ENCODE measurements at places on chromosomes 1 and 21.

DNA sequence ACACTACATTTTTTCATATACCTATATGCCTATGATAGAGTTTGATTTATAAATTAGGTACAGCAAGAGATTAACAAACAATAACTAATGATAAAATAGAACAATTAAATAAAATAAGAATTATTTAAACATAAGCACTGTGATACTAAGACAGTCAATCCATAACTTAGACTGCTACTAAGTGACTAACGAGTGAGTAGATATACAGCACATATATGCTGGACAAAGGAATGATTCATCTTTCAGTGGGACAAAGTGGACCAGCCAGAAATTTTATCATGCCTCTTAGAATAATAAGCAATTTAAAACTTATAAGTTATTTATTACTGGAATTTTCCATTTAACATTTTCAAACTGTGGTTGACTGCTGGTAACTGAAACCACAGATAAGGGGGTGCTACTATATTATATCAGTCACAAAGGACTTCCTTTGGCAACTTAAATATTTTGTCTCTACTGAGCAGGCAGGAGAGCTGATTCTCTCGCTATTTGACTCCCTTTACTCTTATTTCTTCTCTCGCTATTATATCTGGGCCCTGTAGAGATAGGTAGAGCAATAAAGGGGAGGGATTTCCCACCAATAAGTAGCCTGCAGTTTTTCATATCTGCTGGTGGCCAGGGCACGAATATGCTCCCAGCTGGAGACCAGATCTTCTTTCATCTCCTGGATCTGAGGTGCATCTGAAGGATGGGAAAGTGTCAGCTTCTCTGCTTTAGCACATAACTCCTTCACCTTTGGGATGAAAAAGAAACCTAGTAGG, 10.8 kb downstream of the SPTA1 start:
- no peak for DNase-seq

- no peak for DNase-seq
Measured at GRCh38 chr1:227305894-227306626, 12.2 kb downstream of the CDC42BPA start.

- peak; percentile 77 for DNase-seq
Measured at GRCh38 chr1:45687754-45688740, at the start of gene TMEM69. Gene TMEM69, plus strand, starts transcription at chr1:45688181. Its CDS starts 2,888 bp downstream, at chr1:45691069.

DNA sequence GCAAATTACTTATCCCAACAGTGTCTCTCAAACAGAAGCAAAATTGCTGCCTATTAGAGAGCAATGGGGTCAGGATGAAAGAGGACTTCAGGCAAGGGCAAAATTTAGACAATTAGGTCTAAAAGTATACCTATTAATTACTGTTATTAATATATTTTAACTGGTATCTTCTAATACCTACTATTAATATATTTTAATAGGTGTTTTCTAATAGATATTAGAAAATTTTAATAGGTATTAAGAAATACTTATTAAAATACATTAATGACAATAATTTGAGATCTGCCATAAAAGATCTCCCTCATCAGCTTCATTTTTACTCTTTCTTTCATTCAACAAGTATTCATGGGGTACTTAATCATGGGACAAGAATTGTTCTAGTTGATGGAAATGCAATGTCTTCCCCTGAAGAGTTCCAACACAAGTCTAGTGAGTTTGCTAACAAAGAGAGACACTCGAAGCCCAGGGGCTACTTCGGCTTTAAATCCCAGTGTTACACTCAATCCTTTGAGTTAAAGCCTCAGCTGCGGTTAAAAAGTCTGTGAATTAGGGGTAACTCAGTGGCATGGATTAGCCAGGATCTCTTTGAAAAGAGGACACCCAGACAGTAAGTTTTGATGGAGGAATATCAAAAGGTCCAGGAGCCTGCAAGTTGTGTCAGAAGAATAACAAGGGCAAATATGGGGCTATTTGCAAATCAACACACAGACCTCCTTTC, 44.1 kb downstream of the STYXL2 start:
- no peak for DNase-seq

GRCh38 chr1:203038217-203038741, 12.0 kb downstream of the PPFIA4 start:
- no peak for DNase-seq

DNA sequence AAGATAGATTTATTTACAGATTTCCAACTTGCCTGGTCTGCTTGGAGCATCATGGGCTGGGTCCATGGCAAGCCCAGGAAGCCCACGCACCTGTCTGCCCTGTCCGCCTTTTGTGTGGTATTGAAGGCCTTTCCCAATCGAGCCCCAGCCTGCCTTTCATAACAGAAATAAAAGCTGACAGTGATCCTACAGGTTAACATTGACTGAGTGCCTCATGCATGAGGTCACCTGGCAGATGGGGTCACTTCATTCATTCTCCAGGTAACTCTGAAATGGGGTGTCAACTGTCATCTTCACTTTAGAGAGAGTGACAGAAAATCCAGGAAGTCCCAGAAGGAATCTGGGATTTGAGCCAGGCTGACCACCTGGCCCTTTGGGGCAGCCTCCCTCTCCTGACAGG, 36.3 kb upstream of the CASZ1 start:
- DNase-seq, result no peak

DNA sequence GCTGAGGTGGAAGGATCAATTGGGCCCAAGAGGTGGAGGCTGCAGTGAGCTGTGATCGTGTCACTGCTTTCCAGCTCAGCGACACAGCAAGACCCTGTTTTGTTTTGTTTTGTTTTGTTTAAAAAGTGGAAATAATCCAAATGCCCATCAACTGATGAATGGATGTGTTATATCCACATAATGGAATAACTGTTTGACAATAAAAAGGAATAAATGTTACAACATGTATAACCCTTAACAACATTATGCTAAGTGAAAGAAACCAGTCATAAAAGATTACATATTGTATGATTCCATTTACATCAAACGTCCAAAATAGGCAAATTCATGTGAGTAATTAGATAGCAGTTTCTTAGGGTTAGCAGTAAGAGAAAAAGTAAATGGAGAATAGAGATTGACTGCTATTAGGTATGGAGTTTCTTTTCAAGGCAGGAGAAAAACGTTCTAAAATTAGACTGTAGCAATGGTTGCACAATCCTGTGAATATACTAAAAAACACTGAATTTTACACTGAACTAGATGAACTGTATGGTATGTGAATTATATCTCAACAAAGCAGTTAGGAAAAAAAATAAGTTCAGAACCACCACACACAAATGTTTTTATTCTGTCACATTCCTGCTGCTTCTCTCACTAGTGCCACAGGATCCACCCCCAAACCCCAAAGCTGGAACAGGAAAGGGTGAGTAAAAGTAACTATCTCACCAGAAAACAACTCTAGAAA, 15.7 kb downstream of the FOXJ3 start:
- DNase-seq, result no peak

DNA sequence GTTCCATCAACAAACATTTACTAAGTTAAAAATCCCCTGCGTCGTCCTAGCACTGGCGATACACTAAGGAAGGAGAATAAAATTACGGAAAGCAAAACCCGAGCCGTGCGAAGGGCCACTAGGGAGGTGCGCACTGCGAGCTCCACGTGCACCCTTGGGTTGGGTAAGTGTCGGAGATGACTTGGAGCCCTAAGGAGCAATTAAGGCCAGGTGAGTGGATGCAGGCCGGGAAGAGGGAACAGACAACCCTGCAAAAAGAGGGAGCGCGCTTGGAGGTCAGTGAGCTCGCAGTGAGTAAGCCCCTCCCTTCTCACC, 704 bp downstream of the WDR4 start:
- peak; percentile 59 for DNase-seq

DNA sequence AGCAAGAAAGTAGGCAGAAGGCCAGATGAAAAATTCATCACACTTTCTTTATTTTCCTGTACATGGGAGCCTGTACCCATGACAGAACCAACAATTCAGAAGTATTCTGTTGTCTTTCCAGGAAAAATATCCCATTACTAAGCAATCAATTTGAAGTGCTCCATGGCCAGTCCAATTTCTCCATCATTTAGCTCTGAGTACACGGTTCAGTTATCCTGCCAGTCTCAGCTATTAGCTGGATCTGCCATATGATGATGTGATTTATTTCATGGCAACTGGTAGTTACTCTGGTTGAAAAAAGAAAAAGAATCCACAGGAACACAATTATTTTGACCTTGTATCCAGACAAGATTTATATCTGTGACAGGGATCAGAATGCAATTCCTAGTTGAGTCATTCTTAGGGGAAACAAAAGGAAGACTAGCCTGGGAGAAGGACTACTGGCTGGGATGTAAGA, 70.6 kb upstream of the GORAB start:
- DNase-seq, result no peak

DNA sequence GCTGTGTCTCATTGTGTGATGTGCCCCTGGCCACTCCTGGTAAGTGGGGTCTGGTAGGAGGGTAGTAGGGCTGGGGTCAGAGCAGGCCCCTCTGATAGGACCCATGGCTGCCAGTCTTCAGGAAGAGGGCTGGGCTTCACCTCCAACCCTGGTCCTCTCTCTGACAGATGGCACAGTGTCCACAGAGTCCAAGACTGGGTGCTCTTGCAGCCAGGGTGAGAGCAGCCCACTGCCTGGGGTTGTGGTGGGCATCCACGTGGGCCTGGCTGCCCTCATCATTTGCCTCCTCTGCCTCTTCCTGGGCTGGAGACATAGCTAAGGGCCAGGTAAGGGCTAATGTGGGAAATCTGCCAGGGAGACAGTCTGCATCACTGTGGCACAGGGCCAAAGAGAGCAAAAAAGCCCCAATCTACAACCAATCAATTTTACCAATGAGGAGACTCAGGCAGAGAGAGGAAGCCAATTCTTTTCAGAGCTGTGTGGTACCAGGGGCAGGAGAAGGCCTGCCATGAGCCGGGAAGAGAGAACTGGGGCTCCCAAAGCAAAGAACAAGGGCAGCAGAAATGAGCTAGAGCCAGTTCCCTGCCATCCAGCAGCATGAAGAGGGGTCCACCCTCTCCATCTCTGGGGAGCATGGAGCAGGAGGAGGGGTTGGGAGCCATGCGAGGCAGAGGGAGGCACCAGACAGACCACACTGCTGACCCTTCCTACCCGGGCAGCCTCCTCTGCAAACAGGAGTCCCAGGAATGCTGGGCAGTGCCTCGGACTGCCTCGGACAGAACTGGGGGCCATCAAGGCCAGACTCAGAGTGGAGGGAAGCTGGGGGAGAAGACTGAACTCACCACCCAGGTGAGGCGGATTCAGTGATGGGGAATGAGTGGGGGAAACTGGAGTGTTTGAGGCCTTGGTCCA, 26.8 kb downstream of the SLC27A3 start:
- no peak for DNase-seq

- no peak for DNase-seq
Measured at GRCh38 chr21:42651515-42652401, 1.7 kb upstream of the PDE9A start.

GRCh38 chr1:31883357-31883942, 54.7 kb downstream of the PTP4A2 start:
- no peak for DNase-seq

GRCh38 chr1:24803220-24803619, 58.0 kb downstream of the CLIC4 start:
- DNase-seq, result no peak

DNA sequence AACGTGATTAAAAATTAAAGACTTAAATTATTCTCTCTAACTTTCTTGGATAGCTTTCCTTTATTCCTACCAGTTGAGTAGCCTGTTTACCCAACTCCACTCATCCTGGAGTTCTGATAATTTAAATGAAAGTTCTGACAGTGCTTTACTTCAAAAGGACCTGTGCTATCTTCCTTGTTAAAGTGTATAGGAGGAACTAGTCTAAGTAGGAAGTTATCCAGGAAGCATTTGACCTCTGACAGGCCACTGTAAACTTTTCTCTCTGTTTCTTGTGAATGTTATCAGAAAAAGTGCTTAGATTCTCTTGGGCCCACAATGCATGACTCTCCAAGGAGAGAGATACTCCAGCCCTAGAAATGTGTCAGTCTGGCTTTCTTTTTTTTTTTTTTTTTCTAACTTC, 9.2 kb downstream of the UAP1 start:
- peak; percentile 17 for DNase-seq

GRCh38 chr1:204075139-204075521, 2.2 kb downstream of the SOX13 start:
- DNase-seq, result no peak

GRCh38 chr1:53379662-53380002, 51.8 kb upstream of the LRP8 start:
- DNase-seq, result no peak

DNA sequence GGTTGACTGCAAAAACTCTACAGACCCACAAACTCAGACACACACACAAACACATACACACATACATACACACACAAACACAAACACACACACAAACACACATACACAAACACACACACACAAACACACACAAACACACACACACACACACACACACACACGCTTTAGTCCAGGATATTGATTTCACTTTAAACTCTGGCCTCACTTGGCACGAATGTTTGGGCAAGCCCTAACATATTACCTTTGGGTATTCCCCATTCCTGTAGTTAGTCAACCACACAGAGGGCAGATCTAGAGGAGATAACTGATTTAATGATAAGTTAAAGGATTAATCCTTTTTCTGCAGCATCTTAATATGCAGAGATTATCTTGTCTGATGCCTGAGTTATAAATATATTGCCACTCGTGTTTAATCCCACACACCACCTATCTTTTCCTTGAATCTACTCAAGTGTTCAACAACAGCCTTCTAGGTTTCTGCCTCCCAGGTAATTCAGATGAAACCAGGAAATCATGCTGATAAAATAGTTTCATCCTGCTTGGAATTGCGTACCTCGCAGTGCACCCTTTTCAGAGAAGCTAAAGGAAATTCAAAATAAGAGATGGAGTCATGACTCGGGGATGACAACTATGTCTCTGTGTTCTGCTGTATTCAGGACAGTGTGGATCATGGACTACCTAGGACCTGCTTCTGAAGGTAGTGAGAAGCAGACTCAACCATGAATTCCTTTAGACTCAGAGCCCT, 14.5 kb upstream of the RUNX1 start:
- no peak for DNase-seq

GRCh38 chr21:41952568-41953248, 1.1 kb downstream of the C2CD2 start:
- DNase-seq, result peak; percentile 16

Measured in AML-193 (cell line).